Type B pancreatic cell (in vitro differentiated cells): ENCODE measurements at places on chromosomes 7 and 10.

DNA sequence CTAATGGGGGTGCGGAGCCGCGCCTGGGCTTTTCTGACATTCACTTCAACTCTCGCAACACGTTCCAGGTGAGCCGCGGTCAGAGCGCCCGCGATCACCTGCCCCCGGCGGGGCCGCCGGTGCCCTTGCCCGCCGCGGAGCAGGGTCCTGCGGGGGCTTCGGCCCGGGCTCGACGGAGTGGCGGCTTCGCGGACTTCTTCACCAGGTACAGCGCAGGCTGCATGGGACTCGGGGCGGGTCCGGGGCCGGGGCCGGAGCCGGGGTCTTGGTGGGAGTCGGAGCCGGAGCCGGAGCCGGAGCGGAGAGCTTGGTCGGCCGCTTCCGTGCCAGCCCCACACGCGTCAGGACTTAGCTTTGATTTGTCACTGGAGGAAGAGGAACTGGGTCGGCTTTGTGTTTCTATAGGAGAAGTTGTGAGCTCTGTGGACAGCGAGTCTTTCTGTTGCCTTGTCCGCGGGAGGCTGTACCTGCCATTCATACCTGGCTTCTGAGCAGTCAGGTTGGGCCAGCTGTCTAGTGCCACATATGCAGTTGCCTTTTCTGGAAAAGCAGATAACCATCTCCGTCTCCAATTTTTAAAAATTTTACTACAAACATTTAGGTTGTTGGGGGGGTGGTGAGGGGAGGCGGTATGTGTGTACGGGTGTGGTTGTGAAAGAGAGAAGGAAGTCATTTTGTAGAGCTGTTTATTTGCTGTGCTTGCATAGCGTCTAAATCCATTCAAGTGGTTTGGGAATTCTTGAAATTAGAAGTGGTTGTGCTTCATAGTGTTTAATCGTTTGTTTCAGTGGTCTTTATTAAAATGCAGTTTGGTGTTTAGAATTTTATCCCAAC is 1.3 kb downstream of the TBC1D12 start:
- DNase-seq, result no peak

- DNase-seq, result no peak
Observed at GRCh38 chr10:29703271-29703670, 68.5 kb upstream of the SVIL start.

- DNase-seq, result no peak
Observed at GRCh38 chr10:3951993-3952392, 167.0 kb upstream of the KLF6 start.

DNA sequence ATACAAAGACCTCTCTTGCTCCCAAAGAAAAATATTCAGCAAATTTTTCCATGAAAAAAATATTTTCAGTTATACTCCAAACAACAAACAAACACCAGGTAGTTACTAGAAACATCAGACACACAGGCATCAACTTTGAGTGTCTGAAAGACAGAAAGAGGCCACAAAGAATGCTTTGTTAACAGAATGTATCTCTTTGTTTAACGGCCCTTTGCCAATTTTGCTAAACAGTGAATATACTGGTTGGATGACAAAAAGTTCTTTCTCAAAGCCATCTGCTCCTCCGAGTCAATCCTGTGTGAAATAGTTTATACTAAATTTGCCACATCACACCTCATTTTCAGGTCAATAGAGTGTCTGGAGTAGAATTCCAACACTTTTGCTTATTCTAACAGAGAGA is 216.7 kb upstream of the PHF14 start:
- DNase-seq, result no peak

DNA sequence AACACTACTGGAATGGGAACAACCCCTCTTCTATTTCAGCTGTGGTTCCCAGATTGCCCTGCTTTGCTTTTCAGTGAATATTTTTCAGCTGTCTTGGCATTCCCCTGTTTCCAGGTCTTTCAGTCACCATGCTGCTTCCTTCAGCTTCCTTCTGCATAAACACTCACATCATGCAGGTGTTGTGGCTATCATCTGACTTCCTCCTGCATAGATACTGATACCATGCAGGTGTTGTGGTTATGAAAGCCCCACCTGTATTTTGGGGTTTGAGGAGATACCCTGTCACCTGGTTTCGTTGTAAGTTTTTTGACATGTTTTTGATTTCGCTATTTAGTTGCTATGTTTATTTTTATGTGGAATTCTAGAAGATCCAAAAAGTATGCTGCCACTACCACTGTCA is 71.5 kb downstream of the SLC35B4 start:
- DNase-seq, result no peak
